ENCODE measurements at places on chromosomes 3 and 15. TPM values are rescaled to one million over a fixed set of nuclear protein-coding genes. Genes with fewer than 3 reads are reported as not detected.

Gene CELF6
- total RNA-seq = 0.62 TPM

Gene GPR62
- total RNA-seq = 0.40 TPM

Gene NFKBIZ
- 6.9 TPM for total RNA-seq

Gene SLC28A1
- not detected for total RNA-seq

Gene TLR9
- not detected for total RNA-seq

Gene LYZL4
- total RNA-seq = not detected

Gene ROBO1
- 75.9 TPM for total RNA-seq

Gene EMC7
- total RNA-seq = 45.8 TPM

Gene TERC
- total RNA-seq = 10.0 TPM

Gene SEC22A
- 21.8 TPM for total RNA-seq

Gene ADCY5
- total RNA-seq = 5.2 TPM

Gene ACKR2
- 1.0 TPM for total RNA-seq

Gene PPP1R14D
- total RNA-seq = not detected

Gene IL16
- 0.19 TPM for total RNA-seq

Gene FBXL22
- 0.75 TPM for total RNA-seq

Gene CCDC80
- total RNA-seq = 32.1 TPM

Gene ARGFX
- total RNA-seq = not detected

Gene USP13
- total RNA-seq = 24.7 TPM

Gene PYGO1
- 2.0 TPM for total RNA-seq

Gene SEMA6D
- total RNA-seq = 23.6 TPM

Gene CD200R1
- total RNA-seq = not detected

Gene NECTIN3
- total RNA-seq = 18.9 TPM

Gene RPL14
- 2,241 TPM for total RNA-seq

Gene SAMD7
- total RNA-seq = not detected

Gene PEX11A
- total RNA-seq = 2.7 TPM

Gene DLEC1
- 3.9 TPM for total RNA-seq

Gene THSD4
- total RNA-seq = 5.4 TPM

Gene ZNF621
- total RNA-seq = 21.3 TPM

Gene GOLGA6A
- total RNA-seq = 0.25 TPM

Gene HRH1
- not detected for total RNA-seq

Gene CYP1A1
- total RNA-seq = not detected

Gene ROPN1B
- not detected for total RNA-seq

Gene SERPINI1
- 28.9 TPM for total RNA-seq

Gene CCDC54
- not detected for total RNA-seq

Gene WNT5A
- 1.2 TPM for total RNA-seq

Gene PFN2
- total RNA-seq = 150 TPM

Gene NLGN1
- 3.4 TPM for total RNA-seq

Gene SPATA12
- not detected for total RNA-seq

All from endodermal cell (in vitro differentiated cells).